Sciatic nerve (tissue), 2 donors: ENCODE measurements at places on chromosomes 12 and 14. TPM values are rescaled to one million over a fixed set of nuclear protein-coding genes. Genes with fewer than 3 reads are reported as not detected.

GRCh38 chr14:68609012-68609411 is 183.9 kb downstream of the ZFP36L1 start:
- no peak for DNase-seq

KLRF1 gene
- 1.8 TPM for total RNA-seq

- DNase-seq = no peak
Observed at GRCh38 chr12:103879048-103879692, 38.1 kb upstream of the NT5DC3 start.

ZFHX2 gene
- 7.4 TPM for total RNA-seq

AVPR1A gene
- total RNA-seq = 3.9 TPM

SERPINA3 gene
- 77.1 TPM for total RNA-seq
